ENCODE measurements at places on chromosomes 2 and 18.
A peak's percentile ranks its signal among the peaks of the same experiment; 100 is the strongest.

DNA sequence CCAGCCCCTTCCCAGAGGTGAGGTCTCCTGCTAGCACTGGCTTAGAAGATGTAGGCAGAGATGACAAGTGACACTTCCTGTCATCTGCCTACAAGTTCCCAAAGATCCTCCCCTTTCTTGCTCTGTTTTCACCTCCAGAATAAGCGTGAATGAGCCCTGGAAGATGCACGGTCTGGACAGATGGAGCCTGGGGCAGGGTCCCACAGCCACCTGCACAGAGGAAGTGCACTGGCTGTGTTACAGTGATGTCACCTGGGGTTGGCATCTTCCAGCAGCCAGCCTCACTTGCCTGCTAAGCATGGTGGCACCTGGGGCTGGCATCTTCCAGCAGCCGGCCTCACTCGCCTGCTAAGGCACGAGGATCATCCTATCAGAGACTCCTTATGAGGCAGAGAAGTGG is 32.3 kb downstream of the TMEM18 start:
- DNase-seq: no peak

GRCh38 chr2:72745679-72746368 is 80.0 kb downstream of the EXOC6B start:
- peak; percentile 31 for DNase-seq

DNA sequence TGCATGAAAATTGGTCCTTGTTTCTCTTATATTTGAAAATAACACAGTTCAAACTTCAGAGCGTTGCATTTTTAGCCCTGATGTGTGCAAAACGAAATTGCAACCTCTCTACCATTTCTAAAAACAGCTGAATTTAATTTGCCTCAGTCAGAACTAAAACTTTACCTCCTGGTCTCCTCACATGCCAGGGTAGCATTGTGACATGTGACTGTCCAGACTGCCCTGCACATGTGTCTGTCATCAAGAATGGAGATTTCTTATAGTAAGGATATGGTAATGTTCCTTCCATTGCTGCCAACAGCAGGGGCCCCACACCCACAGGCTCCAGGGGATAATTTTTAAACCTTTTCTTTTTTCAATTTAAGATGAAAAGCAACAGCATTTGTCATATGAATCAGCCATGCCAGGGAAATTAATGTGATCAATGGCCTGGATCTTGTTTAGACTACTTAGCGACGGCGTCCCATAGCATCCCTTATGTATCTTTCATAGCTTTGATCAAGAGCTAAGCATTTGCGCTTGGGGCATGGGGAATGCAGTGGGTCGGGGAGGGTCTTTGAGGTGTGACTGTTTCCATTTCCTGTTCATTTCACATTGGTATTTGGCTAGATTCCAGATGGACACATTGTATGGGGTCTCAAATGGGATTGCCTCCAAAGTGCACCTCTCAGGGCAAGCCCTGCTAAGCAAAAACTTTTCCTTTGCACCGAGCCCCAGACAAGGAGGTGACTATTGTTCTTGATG is 92.4 kb upstream of the RASGRP3 start:
- DNase-seq: no peak

DNA sequence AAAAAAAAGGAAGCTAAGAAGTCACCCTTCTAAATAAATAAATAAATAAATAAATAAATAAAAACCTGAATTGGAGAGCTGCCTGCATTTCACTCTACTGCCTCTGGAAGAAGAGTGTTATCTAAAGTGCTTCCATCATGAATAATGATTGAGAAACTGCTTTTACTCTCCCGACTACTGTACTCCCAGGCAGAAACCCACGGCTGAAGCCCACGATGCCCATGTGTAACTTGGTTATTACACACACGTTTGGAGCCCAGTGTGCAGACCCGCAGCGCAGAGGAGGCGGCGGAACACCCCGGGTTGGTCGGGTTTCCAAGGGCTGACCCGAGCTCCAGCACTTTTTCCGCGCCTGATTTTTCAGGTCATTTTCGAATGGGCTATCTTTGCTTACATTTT is 697 bp upstream of the SPATS2L start:
- DNase-seq: no peak

GRCh38 chr2:205850132-205850531 is 167.8 kb downstream of the NRP2 start:
- DNase-seq: no peak
